ENCODE measurements at places on chromosomes 5 and 9.

- no peak for DNase-seq
Observed at GRCh38 chr5:108521011-108521700, 139.3 kb upstream of the FBXL17 start.

- no peak for DNase-seq
Observed at GRCh38 chr5:68304421-68305052, 89.0 kb downstream of the PIK3R1 start.

- DNase-seq, result no peak
Observed at GRCh38 chr9:33908749-33909148, 91.8 kb downstream of the UBE2R2 start.

GRCh38 chr5:56155992-56156584, 77.0 kb downstream of the ANKRD55 start:
- peak; percentile 87 for DNase-seq

DNA sequence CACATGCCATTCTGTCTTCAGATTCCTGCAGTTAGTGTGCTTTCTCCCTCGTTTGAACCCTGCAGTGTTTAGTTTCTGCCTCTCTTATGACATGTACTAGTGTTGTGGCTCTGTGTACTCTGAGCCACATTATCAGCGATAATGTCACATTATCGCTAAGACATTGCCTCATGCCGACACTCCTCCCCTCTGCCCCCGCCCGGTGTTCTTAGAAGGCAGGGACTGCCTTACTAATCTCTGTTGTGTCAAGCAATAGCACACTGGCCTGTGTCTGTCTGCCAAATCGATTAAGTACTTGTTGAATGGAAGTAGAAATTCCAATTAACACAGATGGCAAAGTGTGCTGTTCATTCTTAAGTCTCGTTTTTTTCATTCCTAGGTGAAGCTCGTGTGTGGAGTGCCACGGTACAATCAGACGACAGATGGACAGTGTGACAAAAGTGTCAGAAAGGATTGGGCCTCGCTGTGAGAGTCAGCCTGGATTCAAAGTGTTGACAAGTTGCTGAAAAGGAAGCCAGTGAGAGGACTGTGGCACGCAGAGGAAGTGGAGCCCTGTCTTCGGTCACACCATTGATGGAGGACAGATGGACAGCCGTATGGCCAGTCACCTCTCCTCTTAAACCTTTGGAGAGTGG, 10.5 kb downstream of the PIK3R1 start:
- DNase-seq, result no peak

GRCh38 chr5:113776168-113776567, 262.7 kb downstream of the YTHDC2 start:
- no peak for DNase-seq

DNA sequence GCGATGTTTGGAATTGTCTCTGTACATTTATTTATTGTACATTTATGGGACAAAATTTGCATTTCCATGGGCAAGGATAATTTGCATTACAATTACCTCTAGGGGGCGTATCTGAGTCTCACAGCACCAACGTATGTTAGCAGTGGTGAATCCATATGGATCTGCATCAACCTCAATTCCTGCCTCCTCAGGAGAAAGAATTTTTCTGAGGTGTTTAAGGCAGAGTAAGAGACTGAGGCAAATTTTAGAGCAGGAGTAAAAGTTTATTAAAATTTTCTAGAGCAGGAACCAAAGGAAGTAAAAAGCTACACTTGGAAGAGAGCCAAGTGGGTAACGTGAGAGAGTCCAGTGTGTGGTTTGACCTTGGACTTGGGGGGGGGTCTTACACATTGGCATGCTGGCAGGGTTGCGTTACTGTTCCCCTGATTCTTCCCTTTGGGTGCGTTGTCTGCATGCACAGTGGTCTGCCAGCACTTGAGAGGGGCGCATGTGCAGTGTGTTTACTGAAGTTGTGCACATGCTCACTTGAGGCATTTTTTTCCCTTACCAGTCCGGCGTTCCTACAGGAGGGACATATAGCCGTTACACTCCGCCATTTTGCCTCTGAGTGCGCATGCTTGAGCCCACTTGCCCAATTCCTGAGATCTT, 21.0 kb upstream of the RAB14 start:
- DNase-seq, result peak; percentile 64

DNA sequence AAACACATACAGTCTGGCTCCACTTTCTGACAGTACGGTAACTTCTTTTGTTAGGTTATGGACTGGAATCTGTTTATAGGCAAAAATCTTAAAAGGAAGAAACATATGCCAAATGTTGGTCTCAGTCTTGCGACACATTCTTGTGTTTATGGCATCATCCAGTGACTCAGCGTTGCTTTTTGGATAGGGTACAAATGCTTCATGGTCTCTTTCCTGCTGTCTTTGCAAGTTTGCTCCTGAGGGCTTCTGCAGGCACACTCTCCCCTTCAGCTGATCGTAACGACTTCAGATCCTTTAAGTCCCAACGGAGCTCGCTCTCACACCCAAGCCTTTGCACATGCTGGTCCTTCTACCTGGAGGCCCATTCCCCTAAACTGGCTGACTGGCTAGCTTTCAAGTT, 23.6 kb upstream of the TNFSF8 start:
- DNase-seq, result peak; percentile 75

GRCh38 chr5:107232293-107232692, 438.4 kb downstream of the EFNA5 start:
- DNase-seq, result no peak

- DNase-seq, result no peak
Observed at GRCh38 chr9:130157079-130157478, 15.1 kb upstream of the NCS1 start.

- DNase-seq, result no peak
Observed at GRCh38 chr5:16992444-16992843, 56.4 kb upstream of the MYO10 start.

DNA sequence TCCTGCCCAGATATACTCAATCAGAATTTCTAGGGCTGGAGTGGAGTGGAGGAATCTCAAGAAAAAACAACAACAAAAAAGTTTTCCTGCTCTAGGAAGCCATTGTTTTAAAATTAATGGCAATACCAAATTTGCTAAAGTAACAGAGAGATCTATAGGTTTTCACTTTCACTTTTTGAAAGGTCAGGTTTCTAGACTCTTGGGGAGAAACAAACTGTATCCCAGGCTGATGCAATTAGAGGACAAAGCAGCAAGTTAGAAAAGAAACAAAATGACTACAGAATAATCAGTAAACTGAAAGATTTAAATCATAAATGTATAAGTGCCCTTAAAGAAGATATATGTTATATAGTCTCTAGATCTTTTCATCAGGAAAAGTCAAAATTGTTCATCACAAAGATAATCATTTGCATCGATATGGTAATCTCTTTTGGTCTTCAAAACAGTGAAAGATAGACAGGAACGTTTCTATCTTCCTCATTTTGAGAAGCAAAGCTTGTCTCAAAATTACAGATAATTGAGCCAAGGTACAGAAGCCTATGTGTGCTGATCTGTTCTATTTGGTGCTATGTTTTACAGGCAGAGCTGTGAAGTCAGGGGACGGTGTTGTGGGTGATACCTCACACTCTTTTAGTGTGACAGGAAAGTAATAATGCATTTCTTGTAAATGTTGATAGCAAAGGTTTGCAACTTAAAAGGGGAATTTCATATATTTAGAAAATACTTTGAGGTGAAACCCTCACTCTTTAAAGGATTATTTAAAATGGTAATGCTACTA, 1746.6 kb upstream of the C9orf72 start:
- DNase-seq, result no peak

DNA sequence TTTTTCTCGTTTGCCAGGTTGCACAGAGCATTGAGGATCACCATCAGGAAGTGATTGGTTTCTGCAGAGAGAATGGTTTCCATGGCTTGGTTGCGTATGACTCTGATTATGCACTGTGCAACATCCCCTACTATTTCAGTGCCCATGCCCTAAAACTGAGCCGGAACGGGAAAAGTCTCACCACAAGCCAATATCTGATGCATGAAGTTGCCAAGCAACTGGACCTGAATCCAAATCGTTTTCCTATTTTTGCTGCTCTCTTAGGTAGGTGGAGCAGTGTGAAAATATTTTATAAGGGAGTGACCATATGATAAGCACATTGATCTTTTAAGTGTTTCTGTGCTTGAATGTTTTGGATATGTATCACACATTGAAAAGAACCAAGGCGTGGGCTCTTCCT, 17.7 kb upstream of the FAM120AOS start:
- no peak for DNase-seq

GRCh38 chr9:124664143-124664542, 107.0 kb downstream of the NR6A1 start:
- DNase-seq, result no peak

DNA sequence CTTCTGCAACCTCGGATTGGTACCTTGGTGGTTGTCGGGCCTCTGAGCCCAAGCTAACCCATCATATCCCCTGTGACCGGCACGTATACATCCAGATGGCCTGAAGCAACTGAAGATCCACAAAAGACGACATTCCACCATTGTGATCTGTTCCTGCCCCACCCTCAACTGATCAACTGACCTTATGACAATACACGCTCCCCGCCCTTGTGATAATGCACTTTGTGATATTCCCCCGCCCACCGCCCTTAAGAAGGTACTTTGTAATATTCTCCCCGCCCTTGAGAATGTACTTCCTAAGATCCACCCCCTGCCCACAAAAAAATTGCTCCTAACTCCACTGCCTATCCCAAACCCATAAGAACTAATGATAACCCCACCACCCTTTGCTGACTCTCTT, 16.5 kb upstream of the TOR1B start:
- DNase-seq, result no peak

GRCh38 chr5:134432677-134433359, 21.1 kb upstream of the CDKN2AIPNL start:
- DNase-seq, result peak; percentile 26

- no peak for DNase-seq
Observed at GRCh38 chr5:80057921-80058320, 22.8 kb downstream of the THBS4 start.

- no peak for DNase-seq
Observed at GRCh38 chr5:110517396-110517795, 209.1 kb downstream of the TMEM232 start.

DNA sequence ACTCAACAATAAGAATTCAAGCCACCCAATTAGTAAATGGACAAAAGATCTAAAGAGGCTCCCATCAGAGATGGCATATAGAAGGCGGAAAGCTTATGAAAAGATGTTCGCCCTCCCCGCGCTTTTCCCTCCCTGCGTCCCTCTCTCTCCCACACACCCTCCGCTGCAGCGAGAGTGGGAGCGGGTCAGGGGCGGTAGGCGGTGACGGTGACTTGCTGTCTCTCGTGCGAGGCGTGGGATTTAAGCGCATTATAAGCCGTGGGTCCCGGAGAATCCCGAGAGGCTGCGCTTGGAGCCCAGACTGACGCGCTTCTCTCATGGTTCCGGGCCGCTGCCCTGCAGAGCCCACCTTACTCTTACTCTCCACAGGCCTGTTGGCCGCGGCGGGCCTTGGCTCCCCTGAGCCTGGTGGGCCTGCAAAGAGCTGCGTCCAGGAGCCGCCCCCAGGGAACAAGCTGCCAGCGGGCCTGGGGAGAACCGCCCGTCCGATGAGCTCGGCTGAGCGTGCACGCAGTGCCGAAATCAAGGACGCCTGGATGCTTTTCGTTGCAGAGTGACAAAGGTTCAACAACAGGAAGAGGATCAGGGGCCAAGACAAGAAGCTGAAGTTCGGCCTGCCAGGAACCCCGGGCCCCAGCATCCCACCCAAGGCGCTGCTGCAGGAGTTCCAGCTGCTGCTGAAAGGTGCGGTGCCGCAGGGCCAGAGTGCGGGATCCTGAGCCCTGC, 42.6 kb upstream of the BICD2 start:
- DNase-seq, result no peak

GRCh38 chr5:180873615-180874520, 12.8 kb upstream of the ZFP62 start:
- peak; percentile 85 for DNase-seq

DNA sequence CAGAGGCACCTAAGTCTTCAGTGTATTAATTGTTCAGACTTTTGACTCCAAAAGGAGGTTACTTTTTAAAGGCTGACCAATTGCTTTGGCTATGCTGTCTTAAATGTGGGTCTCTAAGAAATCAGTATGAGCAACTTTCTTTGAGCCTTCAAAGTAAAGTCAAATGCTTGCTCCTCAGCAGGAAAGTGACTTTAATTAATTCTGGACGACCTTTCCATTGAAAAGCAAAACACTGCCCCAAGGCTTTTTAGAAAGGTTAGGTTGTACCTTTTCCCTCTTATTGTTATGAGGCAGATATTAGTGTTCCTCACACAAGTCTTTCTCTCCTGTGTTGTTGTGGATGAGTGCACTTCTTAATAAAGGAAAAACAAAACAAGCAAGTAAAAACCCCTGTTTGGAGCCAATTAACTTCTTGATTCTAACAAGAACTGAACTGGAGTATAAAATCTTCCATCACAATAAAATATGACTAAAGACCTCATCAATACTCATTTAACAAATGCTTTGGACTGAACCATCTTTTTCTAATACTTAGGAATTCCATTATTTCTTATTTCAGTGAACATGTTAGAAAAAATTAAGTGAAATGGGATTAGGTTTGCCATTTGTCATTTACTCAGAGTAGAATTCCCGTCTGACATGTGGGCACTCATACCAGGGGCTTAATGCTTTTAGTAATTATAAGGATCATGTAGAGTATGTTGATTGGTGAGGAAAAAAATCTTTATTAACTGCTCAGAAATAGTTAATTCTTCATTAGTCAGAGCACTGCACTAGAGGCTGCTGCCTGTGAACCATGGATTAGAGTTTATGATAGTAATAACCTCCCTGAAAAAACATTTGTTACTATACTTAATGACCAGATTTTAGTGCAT, 159.1 kb upstream of the ZNF608 start:
- no peak for DNase-seq

DNA sequence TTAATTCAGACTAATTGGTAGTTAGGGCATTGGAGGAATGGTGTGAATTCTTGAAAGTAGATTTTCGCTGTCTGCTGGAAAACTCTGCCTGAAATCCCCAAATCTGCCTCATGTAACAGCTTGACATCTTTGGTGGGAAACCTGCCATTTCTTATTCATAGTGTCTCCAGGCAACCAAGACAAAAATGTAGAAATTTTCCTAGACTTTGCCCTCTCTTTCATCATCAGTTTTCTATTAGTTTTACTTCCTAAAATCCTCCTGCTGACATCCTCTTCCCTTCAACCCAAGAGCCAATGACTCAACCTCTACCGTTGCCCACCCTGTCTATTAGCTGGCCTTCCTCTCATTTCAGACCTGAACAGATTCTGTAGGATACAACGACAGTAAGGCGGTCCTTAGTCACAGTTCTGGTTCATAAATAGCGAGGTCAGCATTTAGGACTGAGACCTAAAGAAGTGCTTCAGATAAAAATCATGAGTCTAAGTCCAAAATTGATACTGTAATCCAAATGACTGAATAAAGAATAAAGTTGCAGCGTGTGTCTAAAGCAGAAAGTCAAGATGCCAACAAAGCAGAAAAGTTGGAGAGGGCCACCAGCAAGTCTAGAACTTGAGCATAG, 133.9 kb downstream of the MUSK start:
- DNase-seq, result no peak

- DNase-seq, result no peak
Observed at GRCh38 chr5:78506261-78507024, 142.1 kb downstream of the LHFPL2 start.

Data from Kasumi-1 (cell line).